NCI-H226 (cell line): ENCODE measurements at places on chromosomes 2 and 18.
A peak's percentile ranks its signal among the peaks of the same experiment; 100 is the strongest.

GRCh38 chr2:218777276-218777990 lies 4.5 kb upstream of the CYP27A1 start:
- no peak for DNase-seq

DNA sequence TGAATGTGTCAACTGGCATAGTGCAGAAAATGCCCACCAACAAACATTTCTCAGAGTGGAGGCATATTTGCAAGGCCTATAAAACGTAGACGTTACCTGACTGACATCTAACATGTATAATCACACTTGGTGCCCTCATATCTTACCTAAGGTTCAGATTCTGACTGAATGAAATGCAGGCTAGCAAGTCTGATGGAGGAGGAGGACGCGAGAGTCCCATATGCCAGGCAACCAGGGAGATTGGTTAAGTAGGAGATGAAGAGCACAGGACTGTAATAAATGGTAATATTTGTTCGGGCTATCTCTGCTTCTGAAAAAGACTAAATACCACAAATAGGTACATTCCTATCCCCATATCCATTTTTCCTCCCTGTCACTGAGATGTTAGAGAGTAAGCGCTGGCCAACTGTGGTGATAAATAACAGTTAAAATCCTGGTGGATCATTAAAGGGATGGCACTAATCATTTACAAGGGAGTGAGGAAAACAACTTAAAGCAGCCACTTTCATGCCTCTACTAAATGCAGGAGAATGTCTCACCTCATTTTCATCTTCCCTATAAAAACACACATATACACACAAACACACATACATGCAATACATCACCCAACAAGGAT lies 217.2 kb downstream of the TMEM163 start:
- no peak for DNase-seq

DNA sequence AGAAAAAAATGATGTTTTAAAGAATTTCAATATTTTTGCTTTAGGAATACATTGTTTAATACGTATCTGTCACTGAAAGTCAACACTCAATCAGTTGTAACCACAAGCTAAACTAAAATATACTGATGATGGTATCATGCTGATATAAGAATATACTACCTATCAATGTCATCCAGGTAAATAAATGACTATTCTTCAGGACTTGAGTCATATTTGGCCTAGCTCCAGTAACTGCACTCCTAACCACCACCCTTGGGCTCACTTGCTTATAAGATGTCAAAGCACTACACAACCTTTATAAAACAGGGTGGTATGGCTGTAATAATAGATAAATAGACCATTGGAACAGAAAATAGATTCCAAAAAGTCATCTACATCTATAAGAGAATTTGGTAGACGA lies 48.8 kb downstream of the RND3 start:
- DNase-seq, result peak; percentile 41

DNA sequence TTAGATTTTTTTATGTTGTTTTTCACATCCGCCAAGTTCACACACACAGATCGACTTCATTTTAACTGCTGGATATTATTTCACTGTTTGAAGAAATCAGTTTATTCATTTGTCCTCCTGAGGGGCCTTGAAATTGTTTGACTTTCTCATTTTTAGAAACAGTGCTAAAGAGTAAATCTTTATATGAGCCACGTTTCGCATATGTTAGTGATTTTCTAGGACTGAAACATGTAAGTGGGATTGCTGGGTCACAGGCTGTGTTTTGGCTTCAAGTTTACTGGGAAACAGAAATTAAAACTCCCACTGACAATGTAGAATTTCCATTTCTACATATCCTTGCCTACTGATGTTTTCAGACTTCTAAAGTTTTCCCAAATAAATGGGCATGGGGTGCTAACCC lies 363.8 kb downstream of the NCKAP5 start:
- no peak for DNase-seq

- no peak for DNase-seq
Measured at GRCh38 chr18:75824661-75825060, 397.2 kb upstream of the SMIM21 start.

DNA sequence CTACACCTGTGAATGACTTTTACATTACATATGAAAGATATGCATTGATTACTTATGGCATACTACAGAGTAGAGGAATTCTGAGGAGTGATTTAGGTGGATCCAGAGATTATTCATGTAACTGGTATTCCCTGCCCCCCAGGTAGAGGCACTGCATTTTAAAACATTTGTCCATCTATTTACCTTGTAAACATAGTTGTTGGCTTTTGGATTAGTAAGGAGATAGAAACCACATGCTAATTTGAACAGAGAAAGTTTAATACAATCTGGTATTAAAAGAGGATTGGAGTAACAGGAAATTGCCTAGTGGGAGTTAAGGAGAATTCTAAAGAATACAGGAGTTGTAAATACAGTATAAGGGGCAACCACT lies 15.9 kb downstream of the GALNT3 start:
- no peak for DNase-seq

DNA sequence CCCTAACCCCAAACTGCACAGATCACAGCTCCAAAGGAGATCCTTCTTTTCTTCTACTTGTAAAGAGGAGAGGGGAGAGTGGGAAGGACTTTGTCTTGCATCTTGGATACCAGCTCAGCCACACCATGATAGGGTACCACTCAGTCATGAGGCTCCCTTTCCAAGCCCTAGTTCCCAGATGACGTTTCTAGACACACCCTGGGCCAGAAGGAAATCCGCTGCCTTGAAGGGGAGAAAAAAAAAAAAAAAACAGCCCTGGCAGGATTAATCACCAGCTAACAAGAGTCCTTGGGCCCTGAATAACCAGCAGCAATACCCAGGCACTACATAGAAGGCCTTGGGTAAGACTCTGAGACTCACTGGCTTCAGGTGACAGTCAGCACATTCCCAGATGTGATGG lies 36.9 kb downstream of the ST8SIA3 start:
- DNase-seq, result no peak

DNA sequence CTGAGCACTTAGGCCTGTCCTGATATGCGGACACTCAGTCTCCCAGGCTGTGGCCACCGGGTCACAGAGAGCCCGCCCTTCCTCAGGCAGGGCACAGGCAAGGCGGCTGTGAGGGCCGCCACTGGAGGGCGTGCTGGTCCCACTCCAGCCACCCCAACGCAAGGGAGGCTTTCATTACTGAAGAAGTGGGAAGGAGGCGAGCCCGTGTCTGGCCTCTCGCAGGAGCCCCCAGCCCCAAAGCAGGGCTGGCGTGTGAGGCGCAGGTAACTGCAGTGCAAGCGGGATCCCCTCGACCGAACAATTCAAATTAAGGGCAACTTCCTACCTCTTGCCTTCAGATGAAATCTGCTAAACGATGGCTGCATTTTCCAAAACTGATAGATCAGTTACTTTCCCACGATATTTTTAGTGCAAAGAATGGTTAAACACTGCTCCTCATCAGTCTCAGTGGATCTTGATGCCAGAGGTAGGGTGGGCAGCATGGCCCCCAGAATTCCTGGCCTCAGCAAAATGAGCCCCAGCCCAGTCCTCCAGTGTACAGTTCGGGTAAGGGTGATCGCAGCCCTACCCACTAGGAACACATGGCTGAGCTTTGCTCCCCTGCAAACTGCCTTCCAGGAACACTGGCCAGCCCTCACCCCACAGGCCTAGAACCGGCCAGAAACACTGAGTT lies 97.2 kb downstream of the SEPTIN10 start:
- DNase-seq, result no peak

DNA sequence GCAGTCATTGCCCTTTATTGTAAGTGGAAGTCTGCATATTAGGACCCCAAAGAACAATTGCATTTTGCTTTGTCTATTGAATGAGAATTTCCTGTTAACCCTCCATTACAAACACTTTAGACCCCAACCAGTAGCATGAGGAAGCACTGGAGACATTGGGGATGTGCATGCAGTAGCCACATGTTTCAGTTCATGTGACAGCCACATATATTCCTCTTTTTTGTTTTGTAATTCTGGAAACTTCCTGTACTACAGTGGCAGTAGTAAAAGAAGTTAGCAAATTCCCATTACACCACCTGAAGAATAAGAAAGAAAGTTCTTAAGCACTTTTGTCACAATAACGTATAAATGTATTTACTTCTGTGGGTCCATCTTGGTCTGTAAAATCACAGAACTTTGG lies 281.1 kb upstream of the SLC14A2 start:
- DNase-seq, result no peak

DNA sequence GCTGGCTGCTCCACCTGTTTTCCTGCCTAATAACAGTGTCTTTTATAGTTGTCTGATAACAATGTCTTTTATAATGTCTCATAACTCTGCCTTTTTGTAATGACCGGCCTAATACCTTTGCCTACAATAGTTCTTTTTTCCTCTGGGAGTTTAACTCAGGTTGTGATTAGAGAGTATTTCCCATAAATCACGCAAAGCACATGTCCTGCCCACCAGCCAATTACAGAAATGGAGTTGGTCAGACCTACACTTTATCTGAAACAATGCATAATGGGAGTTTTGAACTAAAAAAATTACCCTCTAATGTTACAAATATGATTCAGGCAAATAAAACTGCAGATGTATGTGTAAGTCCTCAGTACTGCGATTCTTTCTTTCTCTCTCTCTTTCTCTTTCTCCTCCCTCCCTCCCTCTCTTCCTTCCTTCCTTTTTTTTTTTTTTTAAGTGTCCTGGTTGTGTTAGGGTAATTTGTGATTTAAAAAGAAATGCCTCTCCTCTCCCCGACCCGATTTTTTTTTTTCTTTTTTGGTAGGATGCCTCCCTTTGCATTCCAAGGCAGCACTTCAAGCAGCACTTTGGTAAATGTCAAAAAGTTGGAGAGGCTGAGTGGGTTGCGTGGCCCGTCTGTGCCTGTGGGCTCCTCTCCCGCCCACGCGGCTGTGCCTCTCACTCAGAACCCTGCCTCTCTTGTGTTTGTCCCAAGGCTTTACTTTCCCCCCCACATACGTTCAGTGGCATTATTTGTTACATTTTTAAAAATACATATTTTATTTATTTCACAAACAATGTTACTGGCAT lies 147.3 kb downstream of the AGAP1 start:
- DNase-seq, result no peak

DNA sequence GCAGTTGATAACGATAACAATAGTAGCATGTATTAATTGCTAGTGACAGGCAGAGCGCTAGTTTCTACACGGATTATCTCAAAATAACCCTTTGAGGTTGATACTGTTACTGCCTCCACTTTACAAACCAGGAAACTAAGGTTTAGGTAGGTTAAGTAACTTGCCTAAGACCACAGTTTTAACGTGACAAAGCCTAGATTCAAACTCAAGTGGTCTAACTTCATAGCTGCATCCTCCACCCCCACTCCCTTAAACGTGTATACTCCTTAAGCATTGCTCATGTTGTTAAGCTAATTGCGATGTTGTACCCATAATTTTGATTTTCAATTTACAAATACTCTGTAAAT lies 1.2 kb downstream of the ME2 start:
- no peak for DNase-seq

- no peak for DNase-seq
Measured at GRCh38 chr2:241943209-241943850, 73.8 kb downstream of the RTP5 start.

GRCh38 chr2:177972782-177973181 lies 99.8 kb downstream of the PDE11A start:
- DNase-seq, result no peak

DNA sequence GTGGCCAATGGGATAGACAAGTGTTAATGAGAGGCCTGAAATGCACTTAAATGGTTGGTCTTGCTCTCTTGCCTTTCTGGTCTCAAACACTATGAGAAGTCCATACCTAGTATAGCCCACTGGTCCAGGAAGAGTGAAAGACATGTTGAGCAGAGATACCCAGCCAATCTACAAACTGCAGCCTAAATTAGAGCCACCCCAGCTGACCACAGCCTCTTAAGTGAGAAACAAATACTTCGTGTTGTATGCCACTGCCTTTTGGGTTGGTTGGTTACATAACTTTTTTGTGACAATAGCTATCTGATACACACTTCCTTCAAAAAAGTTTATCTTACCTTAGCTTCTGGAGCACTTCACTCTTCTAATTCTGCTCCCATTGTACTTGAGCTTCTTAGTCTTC lies 8.8 kb upstream of the EXOC6B start:
- no peak for DNase-seq

DNA sequence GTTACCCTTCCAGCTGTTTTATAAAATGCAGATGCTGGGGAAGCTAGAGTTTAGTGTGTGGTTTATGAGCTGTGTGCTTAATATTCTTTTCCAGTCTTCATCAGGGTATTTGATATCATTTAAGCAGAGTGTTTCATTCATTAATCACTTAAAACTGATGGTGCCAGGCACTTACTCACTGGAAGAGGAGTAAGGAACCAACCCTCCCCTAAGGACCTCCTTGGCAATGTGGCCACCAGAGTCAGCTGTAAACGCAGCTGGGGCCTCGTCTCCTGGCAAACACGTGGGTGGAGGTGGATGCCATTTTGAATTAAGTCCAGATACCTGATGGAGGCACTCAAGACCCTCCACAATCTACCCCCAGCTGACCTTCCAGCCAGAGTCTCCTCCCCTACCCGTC lies 331.6 kb downstream of the CLIP4 start:
- peak; percentile 27 for DNase-seq

- no peak for DNase-seq
Measured at GRCh38 chr2:203925512-203926158, 10.9 kb upstream of the ICOS start.

DNA sequence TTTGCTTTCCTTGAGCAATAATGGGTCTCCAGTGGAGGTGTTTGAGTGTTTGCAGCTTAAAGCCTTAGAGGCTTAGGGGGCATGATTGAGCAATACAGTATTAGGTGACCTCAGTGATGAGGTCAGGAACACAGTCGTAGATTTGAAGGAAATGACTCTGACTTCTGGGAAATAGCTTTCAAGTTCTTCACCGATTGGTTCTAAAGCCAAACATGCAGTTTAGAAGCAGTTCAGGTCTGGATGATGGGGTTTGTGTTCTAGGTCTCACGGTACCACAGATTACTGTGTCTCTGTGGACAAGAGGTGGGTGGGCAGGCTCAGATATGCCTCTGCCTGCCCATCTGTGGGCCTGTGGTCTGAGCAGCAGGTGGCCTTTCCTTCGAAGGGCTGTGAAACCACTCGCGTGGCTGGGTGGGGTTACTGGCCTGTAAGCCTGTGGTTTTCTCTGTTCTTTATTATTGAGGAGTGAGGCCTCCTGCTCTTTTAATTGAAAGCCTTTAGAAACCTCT lies 7.8 kb downstream of the MTHFD2 start:
- peak; percentile 33 for DNase-seq

GRCh38 chr2:230324503-230324902 lies 2.5 kb upstream of the SP140L start:
- no peak for DNase-seq

- no peak for DNase-seq
Measured at GRCh38 chr2:236605345-236605734, 35.7 kb downstream of the ACKR3 start.

DNA sequence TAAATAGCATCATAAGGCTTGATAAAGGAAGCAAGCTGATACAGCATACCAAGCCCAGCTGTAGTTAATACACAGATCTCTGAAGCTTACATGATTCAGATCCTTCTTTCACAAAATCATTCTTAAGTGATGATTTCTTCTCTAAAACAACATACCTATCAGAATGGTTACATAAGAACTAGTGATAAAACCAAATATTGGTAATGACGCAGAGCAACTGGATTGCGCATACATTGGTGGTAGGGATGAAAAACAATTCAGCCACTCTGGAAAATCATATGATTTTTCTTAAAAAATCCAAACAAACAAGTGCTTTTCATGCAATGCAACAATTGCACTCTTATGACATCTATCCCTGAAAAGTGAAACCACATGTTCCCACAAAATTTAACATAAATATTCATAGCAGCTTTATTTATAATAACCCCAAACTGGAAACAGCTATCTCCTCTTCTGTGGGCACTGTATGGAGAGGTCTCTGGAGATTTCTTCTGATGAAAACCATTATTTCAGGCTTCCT lies 153.6 kb upstream of the DSEL start:
- peak; percentile 12 for DNase-seq

GRCh38 chr2:233489143-233489542 lies 77.4 kb downstream of the USP40 start:
- no peak for DNase-seq

GRCh38 chr2:203463266-203463678 lies 71.8 kb downstream of the RAPH1 start:
- no peak for DNase-seq
